Heart left ventricle (tissue), 16 donors: ENCODE measurements at places on chromosomes 3 and 15. TPM values are rescaled to one million over a fixed set of nuclear protein-coding genes. Genes with fewer than 3 reads are reported as not detected.

GRCh38 chr3:122391681-122392446, 7.9 kb downstream of the FAM162A start:
- DNase-seq, result no peak

- no peak for DNase-seq
Observed at GRCh38 chr3:149332771-149333170, 665 bp downstream of the TM4SF18 start.

DNA sequence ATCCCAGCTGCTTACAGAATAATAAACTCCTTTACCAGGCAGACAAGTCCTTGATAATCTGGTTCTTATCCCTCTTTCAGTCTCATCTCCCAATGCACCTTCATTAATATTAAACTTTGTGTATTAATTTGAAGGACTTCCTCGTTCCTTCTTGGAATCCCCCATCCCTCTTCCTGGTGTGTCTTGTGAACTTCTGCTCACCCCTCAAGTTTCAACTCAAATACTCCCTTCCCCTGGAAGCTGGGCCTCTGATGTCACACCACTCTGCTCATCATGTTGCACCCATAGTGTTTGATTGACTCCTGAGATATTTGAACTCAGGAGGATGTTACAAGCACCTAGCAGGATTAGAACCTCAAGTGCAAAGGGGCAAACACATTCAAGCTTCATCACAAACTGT, 3.3 kb upstream of the STT3B start:
- no peak for DNase-seq

Gene SOX14
- not detected for polyA plus RNA-seq

Gene PPP1R14D
- not detected for polyA plus RNA-seq

Gene CLRN1
- polyA plus RNA-seq, result not detected

Gene CTSH
- 82.4 TPM for polyA plus RNA-seq
